ENCODE measurements at places on chromosomes 11 and 22.

- no peak for DNase-seq
Measured at GRCh38 chr11:64339754-64340408, at the start of gene CCDC88B. TSS of gene CCDC88B (plus strand) at chr11:64340204. CDS start at chr11:64340267, 63 bp downstream.

DNA sequence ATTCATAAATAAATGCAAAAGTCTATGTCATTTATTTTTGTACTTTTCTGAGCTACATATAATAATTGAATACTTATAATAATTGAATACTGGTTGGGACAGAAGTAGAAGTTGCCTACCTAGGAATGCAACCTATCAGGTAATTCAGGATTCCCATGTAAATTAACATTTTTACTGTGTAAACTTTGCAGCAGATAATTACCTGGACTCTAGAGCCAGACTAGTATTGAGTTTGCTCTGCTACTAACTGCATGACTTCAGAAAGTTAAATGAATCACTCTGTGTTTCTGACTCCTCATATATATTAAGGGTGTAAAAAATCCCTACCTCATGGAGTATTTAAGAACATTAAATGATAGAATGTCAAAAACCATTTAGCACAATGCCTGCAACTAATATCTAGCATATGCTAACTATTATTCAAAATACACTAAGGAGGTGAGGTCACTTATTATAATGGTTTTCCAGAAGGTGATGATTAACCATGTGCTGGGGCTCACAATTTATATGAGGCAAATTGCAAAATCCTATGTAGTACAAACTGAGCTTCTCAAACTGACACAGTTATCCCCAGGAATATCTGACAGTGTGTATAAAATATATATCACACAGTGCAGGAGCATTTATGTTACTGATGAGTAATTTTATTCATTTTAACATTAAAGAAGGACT, 138.1 kb upstream of the ANO3 start:
- no peak for DNase-seq

GRCh38 chr22:38088629-38089473, 4.9 kb upstream of the SLC16A8 start:
- DNase-seq = no peak

DNA sequence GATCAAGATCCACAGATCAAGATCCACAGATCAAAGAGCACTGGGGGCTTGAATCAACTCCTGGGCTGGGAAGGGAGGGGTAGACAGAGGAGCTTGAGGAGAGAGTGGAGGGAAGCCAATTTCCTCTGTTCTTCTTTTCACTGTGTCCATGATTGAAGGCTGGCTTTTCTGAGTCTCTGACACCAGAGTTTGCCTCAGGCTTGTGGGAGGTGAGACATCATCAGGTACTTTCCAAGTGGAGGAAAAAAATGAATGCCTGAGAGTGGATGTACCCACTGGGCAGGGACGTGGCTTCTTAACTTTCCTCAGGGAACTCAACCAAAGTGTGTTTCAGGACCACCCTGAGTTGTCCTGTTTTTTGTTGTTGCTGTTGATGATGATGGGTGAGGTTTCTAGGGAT, 11.0 kb upstream of the HEPHL1 start:
- DNase-seq = no peak

DNA sequence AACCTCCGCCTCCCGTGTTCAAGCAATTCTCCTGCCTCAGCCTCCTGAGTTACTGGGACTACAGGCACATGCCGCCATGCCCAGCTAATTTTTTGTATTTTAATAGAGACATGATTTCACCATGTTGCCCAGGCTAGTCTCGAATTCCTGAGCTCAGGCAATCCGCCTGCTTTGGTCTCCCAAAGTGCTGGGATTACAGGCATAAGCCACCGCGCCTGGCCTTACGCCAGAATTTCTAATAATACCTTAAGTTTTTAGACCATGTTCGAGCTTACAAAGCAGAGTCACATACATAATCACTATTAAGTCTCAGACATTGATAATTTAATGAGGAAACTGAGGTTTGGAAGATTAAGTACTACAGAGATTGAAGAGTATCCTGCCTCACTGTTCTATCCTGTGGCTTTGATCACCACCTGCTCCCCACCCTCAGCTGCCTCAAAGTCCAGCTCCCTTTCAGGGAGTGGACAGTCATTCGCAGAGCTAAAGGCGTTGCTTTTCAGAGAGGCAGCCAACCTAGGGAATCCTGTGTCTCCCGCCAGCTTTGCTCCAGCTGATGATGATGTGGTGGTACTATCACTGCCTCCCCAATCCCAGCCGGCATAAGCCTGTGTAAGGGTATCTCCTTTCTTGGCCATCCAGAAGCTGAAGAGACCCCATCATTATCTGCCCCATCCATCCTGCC, 7.7 kb downstream of the UBASH3B start:
- no peak for DNase-seq

DNA sequence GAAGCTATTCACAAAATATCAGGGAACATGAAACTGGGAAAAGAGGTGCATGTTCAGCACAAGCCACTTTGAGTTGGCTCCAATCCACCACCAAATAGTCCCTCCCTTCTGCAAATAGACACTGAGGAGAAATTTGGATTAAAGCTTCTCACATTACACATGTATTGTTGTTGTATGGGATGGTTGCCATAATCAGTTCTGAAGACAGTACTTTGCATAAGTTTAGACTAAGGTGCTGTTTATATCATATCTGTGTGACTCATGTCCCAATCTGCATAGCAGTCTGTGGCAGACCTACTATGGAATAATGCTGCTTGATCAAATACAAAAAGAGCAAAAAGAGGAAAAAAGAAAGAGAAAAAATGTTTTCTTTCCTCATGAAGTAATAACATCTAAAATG, 376.7 kb upstream of the DDI1 start:
- DNase-seq = no peak

- no peak for DNase-seq
Measured at GRCh38 chr11:94133752-94134151, 5.1 kb downstream of the PANX1 start.

DNA sequence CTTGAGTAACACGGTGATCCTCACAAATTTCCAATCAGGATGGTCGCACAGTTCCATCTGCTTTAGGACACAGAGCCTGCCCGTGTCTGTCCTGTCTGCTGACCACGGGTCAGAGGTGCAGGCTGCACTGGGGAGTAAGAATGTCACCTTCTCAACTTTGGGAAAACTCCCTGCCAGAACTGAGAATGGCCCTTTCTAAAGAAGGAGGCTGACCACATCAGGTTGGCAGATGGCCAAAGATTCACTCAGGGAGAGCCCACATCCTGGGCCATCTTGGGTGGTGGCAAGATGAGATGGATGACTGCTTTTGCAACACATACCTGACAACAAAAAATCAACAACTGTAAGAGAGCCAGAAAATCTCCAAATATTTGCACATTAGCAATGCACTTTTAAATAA, 101.9 kb downstream of the IGLL1 start:
- DNase-seq = no peak

- DNase-seq = no peak
Measured at GRCh38 chr11:60831501-60832079, 10.3 kb upstream of the CCDC86 start.

GRCh38 chr11:70303070-70303469, 32.6 kb downstream of the PPFIA1 start:
- DNase-seq = no peak

- DNase-seq = no peak
Measured at GRCh38 chr11:2252018-2252417, 18.4 kb downstream of the ASCL2 start.

DNA sequence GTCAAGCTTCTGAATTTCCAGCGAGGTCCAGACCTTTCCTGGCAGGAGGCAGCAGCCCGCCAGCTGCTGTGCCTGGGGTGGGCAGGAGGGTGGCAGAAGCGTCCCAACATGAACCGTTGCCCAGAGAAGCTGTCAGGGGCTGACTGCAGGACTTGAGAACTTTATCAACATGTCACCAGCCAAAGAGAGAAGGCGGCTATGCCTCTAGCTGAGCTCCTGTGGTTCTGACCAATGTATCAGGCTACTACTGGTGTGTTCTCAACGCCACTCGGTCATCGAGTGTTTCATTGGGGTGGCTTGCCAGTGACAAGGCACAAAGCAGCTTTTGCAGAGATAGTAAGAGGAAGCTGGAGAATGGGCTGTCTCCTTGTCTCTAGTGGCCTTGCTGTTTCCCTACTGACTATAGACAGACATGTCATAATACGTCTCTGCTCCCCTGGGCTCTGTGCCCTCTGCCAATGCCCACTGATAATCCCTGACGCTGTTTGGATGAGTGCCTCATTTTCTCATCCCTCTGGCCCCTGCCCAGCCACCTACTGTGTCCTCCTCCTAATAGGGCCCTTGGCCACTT, 17.6 kb upstream of the ASCC2 start:
- DNase-seq = no peak
